ENCODE measurements at places on chromosomes 16 and 17.

DNA sequence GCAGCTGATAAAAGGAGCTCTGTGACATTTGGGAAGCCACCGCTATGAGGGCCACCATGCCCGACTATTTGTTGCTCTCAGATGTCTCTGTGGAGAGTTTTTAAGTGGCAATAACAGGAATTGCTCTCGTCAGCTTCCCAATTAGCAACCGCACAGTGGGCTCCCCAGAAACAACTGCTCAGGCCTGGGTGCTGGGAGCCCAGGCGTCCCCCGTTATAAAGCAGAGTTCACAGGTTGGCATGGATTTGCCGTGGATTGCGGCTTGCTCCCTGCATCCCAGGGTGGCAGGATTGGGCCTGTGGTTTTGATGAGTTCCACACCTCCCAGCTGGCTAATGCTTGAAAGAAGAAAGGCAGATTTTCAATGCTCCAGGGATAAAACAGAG is 289.9 kb downstream of the CPPED1 start:
- no peak for DNase-seq

DNA sequence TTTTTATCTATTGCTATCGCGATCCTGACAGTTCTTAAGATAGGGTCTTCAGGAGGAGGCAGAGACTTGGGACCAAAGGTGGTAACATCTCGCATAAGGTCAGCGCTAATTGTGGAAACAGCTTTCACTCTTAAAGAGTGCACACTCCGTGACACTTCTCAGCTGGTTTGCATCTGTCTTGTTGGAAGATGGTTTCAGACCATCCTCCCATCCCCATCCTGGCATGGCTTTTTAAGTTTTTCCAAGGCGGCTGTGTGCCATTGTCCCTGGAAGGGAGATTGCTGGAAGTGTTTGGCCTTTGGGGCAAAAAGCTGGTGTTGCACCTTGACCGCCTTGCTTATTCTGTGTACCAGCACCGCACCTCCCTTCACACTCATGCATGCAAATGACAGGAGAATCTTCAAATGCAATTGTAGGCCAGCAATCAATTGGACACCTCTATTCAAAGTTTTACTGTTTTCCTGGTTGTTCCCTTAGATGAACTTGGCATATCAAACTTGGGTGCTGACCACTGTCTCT is 1.5 kb downstream of the SOCS7 start:
- no peak for DNase-seq

DNA sequence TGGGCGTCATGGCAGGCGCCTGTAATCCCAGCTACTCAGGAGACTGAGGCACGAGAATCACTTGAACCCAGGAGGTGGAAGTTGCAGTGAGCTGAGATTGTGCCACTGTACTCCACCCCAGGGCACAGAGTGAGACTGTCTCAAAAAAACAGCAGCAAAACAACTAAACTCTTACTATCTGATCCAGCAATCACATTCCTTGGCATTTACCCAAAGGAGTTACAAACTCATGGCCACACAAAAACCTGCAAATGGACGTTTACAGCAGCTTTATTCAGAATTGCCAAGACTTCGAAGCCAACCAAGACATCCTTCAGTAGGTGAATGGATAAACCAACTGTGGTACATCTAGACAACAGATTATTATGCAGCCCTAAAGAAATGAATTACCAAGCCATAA is 4.0 kb downstream of the SIAH1 start:
- DNase-seq, result no peak

- DNase-seq, result no peak
Measured at GRCh38 chr17:19709841-19710240, 6.5 kb downstream of the SLC47A2 start.

DNA sequence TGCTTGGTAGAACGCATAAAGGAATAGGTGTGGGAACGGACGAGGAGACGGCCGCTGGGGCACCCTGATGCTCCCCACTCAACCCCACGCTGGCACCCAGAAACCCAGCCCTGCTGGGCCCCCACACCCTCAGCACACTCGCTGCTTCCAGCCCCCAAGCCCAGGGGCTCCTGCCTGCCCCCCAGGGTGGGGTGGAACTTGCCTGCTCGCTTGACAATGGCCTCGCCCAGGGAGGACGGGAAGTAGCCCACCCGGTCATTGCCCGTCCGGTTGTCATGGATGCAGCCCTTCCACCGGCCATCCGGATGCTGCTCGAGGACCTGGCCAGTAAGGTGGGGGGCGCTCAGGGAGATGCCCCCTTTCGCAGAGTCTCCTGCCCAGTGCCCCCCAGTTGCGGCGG is 9.9 kb downstream of the CASKIN1 start:
- DNase-seq, result no peak

- no peak for DNase-seq
Measured at GRCh38 chr17:40622509-40622928, 25.1 kb downstream of the SMARCE1 start.

- no peak for DNase-seq
Measured at GRCh38 chr16:1258906-1259759, 3.3 kb downstream of the TPSD1 start.

DNA sequence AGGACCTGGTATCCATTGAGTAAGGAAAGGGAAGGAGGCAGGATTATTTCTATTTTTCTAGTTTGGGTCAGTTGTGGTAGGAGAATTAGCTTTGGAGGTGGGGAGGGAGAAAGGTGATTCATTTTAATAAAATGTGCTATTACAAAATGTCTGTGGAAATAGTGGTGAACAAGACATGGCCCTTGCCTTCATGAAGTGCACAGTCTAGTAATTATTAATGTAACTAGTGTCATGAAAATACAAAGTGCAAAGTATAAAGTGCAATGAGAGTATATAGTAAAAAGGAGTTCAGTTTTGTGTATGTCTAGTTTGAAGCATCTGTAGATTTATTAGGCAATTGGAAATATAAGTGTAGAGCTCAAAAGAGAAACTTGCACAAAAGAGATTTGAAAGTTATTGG is 11.9 kb downstream of the NFATC3 start:
- no peak for DNase-seq

DNA sequence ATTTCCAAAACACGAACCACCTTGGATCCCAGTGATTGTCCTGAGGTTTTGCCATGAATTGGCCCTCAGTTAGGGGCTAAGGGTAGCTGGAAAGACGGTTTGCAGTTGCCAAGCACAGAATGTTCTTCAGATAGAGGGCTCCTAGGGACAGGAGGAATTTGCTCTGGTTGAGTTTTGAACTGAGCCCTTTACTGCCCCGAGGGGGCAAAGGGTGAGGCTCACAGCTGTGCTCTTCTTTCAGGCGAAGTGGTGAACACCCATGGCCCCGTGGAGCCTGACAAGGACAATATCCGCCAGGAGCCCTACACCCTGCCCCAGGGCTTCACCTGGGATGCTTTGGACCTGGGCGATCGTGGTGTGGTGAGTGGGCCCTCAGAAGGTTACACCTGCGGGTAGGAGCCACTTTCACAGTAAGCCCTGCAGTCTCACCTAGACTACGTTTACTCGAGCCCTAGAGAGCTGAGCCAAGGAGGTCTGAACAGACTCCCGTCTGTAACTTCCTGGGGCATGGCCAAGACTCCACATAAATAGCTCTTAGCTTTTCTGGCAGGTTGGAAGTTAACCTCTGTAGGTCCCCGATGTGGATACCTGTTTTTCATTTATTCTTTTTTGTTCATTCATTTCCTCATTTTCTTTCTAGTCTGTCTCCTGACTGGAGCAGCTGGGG is 32.5 kb downstream of the NMT1 start:
- no peak for DNase-seq

DNA sequence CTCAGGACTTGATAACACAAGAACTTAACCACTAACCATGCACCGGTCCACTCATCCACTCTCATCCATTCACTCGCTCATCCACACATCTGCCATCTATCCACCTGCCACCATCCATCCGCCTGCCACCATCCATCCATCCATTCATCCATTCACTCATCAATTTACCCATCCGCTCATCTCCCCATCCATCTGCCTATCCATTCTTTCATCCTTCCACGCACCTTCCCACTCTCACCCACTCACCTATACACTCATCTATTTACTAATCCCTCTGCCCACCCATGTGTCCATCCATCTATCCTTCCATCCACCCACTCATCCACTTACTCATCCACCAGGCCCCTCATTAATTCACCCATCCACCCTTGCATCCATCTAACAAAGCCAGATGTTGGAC is 131.0 kb downstream of the MRM1 start:
- DNase-seq, result no peak

- no peak for DNase-seq
Measured at GRCh38 chr17:47190243-47190642, 1.1 kb upstream of the CDC27 start.

GRCh38 chr16:70251629-70252354 is at the start of gene EXOSC6:
EXOSC6 (minus strand) TSS chr16:70251940; CDS start chr16:70251900, 40 bp downstream.
- peak; percentile 92 for DNase-seq

DNA sequence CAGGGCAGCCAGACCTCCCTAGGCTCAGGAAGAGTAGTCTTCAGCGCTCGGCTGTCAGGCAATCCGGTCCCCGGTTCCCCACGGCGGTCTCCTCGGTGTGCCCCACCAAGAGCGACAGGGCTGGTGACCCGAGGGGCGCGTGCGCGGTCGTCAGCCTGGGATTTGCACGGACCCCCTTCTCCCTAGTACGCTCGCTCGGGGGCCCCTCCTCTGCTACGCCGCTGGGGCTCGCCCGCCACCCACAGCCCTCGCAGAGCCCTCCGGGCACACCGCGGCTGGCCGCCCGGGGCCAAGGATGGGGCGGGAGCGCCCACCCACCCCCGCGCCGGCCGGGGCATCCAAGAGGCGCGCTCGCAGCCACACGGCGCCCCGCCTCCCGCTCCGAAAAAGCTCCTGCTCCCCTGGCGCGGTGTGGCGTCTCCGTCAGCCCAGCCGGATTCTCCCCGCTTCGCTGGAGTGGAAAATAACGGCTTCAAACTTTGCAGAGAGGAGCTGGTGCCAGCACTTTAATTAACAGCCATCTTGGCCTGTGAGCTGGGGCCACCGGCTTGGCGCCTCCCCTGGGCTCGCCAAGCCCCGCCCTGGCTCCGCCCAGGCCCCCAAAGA is 2.1 kb upstream of the C1QL1 start:
- no peak for DNase-seq

GRCh38 chr16:53022374-53022773 is 30.3 kb downstream of the CHD9NB start:
- DNase-seq, result peak; percentile 47

- peak; percentile 29 for DNase-seq
Measured at GRCh38 chr16:14364386-14365199, 265.5 kb downstream of the PARN start.

DNA sequence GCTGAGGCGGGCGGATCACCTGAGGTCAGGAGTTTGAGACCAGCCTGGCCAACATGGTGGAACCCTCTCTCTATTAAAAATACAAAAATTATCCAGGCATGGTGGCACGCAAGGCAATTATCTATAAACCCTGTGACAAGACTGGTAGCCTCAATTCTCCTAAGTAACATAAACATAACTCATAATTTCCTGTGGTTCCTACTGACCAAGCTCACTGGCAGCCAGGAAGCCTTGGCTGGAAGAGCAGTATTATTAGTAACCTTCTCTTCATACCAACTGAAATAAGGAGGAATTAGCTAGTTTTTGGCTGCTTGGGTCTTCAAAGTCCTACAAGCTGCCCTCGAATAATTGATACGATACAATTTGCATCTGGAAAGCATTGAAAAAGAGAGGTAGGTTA is 31.6 kb upstream of the LRRC37A3 start:
- DNase-seq, result peak; percentile 50

- no peak for DNase-seq
Measured at GRCh38 chr17:35773679-35774425, 13.2 kb downstream of the C17orf50 start.

- DNase-seq, result no peak
Measured at GRCh38 chr17:78722246-78722761, 59.8 kb downstream of the CYTH1 start.

DNA sequence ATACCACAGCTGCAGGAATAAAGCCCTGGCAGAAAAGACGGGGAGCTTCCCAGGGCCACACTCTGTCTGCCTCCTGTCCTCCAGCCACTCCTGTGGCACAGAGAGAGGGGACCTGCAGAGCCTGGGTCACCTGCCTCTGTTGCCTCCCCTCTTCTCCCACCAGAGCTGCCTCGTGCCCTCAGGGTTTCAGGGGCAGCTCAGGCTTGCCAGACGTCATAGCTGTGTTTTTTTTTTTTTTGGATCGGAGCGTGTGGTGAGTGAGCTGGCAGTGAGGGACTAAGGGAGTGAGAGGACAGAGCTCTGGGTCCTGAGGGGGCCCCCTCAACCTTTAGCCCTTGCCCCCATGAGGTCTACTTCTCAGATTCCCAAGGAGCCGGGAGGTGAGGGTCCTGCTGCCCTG is 2.1 kb downstream of the PIK3R6 start:
- DNase-seq, result no peak

DNA sequence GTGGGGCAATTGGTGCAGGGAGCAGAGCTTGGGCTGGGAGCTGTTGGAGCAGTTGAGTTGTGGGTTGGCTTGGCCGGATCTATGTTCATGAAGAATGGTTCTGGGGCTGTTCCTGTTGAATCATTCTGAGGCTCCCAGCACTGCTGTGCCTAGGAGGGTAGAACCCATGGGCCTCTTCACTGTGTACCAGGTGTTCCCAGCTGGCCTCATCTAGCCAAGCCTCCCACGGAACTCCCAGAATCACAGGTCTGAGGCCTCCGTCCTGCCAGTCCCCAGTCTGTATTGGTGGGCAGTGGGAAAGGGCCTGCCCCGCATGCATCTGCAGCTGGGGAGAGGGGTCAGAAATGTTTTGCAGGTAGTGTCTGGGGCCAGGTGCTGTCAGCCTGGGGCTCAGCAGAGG is 74.1 kb downstream of the MPRIP start:
- DNase-seq, result no peak

- no peak for DNase-seq
Measured at GRCh38 chr17:61452301-61453290, at the start of gene TBX4. TBX4 (plus strand) TSS chr17:61452422; CDS start chr17:61456491, 4,069 bp downstream.

GRCh38 chr17:41545829-41546410 is 17.8 kb upstream of the KRT19 start:
- DNase-seq, result no peak

- DNase-seq, result peak; percentile 11
Measured at GRCh38 chr16:83992624-83993023, 24.6 kb downstream of the NECAB2 start.

DNA sequence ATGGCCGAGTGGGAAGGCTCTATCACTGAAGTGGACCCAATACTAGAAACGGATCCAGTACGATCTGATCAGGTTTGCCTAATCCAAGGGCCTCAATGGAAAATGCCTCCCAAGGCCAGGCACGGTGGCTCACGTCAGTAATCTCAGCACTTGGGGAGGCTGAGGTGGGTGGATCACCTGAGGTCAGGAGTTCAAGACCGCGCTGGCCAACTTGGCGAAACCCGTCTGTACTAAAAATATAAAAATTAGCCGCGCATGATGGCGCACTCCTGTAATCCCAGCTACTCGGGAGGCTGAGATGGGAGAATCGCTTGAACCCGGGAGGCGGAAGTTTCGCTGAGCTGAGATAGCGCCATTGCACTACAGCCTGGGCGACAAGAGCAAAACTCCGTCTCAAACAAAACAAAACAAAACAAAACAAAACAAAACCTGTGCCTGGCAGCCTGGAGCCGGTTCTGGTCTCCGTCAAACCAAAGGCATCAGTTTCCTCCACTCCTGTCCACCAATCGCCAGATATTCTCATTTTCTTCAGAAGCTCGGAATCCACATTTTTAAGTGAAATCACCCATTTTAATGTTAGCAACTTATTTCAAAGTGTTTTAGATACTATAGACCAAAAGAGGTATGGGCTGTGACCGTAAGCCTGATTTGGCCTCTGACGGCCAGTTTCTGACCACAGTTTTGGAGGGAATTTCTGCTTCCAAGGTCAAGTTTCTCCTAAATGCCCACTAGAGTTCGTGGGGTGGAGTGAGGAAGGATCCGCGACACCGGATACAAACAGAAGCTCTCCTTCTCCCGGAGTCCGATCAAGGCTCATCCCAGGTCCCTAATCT is 664 bp downstream of the NQO1 start:
- DNase-seq, result no peak

GRCh38 chr17:27741361-27741861 is 58.9 kb downstream of the NOS2 start:
- peak; percentile 27 for DNase-seq

All from HT1080 (cell line).